Suppressor macrophage (primary cell): ENCODE measurements at places on chromosomes 1 and 21.

GRCh38 chr1:8745346-8745745, 72.1 kb downstream of the RERE start:
- no peak for DNase-seq

- DNase-seq: no peak
These were observed 14.9 kb downstream of the TARDBP start for GRCh38 chr1:11027316-11027715.

DNA sequence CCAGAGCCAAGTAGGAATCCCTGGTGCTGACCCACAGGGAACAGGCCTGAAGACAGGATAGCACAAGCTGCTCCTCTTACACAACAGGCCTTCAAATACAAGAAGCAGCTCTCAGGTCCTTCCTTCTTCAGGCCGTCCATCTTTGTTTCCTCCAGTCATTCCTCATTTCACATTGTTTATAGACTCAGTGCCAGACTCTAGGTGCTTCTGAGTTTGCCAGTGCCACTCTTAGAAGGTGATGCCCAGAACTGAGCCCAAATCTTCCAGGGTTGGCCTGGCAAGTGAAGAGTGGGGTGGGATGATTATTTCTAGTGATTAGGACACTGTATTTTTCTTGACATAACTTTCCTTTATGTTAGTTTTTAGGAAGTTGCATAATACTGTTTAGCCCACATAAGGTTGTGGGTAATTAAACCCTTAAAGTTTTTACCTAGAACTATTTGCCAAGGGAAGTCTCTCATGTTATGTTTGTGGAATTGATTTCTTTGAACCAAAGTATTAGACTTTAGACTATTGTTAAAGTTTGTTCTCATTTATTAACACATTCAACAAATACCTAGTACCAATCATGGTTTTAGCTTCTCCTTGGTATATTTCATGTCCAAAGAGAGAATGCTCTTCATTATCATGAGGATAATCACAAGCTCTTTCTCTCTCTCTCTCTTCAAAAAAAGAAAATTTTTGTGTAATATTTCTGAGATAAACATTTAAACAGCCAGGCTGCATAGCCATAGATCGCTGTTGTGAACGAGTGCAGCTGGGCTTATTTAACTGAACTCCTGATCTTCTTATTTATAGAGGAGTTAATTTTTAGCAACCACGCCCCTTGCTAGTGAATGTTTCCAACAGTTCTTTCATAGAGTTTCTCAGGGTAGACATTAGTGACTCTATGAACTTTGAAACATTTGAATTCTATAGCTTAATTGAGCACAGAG, 47.7 kb downstream of the PGM1 start:
- peak; percentile 51 for DNase-seq

DNA sequence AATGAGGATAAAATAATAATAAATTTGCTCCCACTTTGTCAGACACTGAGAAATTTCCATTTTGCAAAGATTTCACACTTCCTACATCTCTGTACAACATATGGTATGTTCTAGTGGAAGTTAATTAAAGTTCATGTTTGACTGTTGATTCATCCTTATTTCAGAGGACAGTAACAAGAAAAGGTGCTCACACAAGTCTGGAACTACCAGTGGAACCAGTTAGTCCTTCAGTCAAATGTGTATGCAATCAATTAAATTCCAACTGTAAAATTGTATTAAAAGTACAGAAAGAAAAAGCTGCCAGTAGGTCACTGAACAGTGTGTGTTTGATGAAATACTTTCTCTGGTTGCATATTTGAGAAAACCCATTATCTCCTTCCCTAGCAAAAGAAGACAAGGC, 496.0 kb upstream of the PKN2 start:
- no peak for DNase-seq

DNA sequence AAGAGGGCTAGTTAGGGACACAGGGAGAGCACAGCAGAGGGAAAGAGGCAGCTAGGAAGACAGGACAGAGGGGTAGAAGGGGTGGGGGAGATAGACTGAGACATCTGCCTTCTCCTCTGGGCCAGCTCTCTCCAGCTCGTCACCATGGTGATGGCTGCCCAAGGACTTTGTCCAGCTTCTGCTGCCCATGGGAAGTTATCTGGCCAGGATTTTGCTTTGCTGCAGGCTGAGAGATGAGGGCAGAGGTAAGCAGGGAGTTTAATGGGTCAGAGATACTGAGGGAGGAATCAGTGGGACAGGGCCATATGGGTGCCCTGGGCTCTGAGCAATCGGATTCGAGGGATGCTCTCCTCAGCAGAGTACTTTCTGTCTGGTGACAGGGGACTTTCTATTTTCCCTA, 34.5 kb upstream of the GPR37L1 start:
- DNase-seq: no peak

GRCh38 chr1:204461331-204462228, 33.0 kb downstream of the PIK3C2B start:
- DNase-seq: peak; percentile 45

- DNase-seq: no peak
These were observed 175.4 kb downstream of the HS2ST1 start for GRCh38 chr1:87089823-87090222.

GRCh38 chr1:86155051-86155806, 1.3 kb downstream of the COL24A1 start:
- DNase-seq: peak; percentile 48

DNA sequence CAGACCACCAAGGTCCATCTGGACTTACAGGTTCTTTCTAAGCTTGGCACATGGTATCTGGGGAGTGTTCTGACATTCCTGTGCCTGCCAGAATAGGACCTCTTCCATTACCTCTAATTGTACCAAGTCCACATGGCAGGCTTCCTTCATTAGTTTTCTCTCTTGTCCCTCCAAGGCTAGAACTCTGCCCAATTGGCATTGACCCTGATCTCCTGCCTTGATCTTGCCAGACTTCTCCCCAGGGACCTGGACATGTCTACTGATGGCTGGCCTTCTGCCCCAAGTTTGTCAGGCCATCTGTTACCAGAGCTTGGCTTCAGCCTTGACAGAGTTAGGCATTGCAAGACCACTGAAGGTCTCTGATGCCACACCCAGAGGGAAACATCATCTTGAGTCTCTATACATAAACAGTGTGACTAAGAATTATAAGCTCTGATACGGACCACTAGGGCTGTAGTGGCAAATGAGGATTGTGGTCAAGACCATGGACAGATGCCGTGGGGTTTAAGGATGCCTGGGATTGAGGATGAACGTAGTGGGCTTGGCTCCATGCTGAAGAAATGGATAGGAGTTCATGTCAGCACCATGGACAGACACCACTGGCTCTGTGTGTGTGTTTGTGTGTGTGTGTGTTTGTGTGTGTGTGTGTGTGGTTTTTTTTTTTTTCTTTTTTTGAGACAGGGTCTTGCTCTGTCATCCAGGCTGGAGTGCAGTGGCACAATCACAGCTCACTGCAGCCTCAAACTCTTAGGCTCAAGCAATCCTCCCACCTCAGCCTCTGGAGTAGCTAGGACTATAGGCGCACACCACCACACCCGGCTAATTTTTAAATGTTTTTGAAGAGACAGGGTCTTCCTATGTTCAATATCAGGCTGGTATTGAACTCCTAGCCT, 19.5 kb upstream of the PSMB2 start:
- DNase-seq: peak; percentile 10

DNA sequence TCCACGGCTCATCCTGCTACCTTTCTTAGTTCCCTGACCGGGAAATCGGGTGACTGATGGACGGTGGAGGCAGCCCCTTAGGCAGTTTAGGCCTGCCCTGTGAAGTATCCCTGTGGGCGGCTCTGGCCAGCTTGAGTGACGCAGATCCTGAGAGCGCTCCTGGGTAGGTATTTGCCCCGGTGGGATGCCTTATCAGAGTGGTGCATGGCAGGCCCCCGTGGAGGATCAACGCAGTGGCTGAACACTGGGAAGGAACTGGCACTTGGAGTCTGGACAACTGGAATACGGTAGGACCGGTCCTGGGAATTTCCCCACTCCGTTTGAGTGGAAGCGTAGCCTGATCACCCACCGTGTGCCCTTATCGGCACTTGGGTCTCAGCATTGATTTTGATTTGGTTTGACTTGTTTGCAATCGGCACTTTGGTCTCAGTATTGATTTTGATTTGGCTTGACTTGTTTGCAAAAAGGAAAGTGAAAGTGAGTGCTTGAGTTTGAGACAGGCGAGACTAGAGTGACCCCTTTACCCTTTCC, 15.2 kb downstream of the PLA2G2F start:
- no peak for DNase-seq

GRCh38 chr1:85019994-85020393, 23.1 kb upstream of the MCOLN2 start:
- no peak for DNase-seq

DNA sequence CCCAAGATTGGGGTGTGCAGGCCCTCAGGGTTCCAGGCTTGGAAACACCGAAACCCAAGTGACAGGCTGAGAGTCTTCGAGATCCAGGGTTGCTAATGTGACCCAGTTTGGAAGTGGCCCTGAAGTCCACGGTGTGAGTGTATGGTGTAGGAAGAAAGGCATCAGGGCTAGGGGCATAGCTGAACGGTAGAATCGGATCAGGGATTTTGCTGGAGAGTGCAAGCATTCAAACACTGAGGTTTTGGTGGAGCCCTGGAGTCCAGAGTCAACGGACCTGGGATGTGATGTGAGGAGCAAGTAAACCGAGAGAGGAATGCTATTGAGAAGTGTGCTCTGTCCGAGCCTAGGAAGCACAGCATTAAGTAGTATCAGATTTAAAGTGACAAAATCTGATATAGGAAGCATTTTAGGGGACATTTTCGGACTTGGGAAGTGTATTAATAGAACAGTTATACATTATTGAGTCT, 958 bp downstream of the NFYC start:
- DNase-seq: no peak

- no peak for DNase-seq
These were observed 20.1 kb downstream of the CFHR5 start for GRCh38 chr1:196997423-196997822.

DNA sequence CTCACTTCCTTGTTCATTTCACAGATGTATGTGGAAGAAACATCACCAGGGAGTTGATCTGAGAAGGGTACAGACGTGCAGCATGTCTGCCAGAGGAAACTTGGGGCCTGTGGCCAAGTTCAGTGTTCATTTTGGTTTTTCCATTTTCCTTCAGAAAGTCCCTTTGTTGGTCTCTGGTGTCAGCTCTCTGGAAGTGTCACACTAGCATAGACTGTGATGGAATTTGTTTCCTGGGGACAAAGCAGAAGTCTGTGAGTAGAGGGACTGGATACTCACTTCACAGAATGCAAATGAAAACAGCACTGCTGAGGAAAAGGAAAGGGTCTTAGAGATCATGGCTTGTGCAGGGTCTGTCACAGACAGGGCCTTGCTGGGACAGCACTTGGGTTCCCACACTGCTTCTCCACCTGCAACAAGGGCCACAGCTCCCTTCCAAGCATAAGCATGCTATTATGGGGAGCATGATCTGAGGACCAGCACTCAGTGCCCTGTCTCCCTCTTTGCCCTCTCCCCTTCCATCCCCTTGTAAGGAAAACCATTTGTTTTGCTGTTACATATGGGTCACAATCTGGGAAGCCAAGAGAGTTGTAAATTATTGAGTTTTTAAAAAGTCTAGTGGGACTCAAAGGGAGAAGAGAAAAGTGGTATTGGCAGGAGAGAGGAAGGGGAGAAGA, 31.4 kb upstream of the CD84 start:
- DNase-seq: no peak

DNA sequence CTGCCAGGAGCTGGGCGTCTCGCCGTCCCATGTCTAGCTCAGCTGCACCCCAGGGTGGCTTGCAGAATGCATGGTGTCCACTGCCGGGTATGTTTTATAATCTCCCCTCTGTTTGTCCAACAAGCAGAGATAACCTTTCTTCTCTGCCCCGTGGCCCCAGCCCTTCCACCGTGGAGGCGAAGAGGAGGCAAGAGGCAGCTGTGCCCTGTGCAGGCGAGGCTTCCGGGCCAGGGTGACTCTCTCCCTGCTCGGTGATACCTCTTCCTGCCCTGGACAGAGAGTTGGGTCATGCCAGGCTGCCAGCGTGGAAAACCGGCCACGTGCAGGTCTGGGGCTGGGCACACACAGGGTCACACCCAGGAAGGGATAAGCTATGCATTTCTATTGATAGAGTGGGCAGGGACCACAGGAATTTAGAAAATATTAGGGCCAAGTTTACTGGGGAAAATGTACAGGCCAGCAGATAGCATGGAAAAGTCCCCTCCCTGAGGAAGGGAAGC, at the start of gene TFF2:
TSS of gene TFF2 (minus strand) at position 68 of the 500 bp plus-strand sequence. CDS start at position 31, 37 bp downstream.
- no peak for DNase-seq

DNA sequence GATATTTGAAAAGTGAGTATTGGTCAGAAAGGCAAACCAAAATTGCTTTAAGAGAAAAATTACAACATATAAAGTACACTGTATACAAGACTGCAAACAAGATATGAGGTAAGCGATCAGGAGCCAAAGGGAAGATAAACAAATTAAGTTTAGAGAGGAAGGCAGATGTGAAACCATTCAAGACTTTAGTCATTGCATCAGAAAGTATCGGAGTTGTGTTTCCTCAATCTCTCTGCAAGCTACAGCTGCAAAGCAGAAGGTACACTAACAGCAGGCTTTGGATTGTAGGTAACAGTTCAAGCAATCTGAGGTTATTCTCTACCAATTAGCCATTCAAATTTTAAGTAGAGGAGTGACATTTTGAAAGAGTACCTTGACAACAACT, 21.3 kb upstream of the TLCD4 start:
- DNase-seq: peak; percentile 72

- peak; percentile 52 for DNase-seq
These were observed 506 bp downstream of the SSX2IP start for GRCh38 chr1:84689514-84690396.

GRCh38 chr1:156480411-156481192, 20.0 kb downstream of the MEF2D start:
- peak; percentile 85 for DNase-seq

DNA sequence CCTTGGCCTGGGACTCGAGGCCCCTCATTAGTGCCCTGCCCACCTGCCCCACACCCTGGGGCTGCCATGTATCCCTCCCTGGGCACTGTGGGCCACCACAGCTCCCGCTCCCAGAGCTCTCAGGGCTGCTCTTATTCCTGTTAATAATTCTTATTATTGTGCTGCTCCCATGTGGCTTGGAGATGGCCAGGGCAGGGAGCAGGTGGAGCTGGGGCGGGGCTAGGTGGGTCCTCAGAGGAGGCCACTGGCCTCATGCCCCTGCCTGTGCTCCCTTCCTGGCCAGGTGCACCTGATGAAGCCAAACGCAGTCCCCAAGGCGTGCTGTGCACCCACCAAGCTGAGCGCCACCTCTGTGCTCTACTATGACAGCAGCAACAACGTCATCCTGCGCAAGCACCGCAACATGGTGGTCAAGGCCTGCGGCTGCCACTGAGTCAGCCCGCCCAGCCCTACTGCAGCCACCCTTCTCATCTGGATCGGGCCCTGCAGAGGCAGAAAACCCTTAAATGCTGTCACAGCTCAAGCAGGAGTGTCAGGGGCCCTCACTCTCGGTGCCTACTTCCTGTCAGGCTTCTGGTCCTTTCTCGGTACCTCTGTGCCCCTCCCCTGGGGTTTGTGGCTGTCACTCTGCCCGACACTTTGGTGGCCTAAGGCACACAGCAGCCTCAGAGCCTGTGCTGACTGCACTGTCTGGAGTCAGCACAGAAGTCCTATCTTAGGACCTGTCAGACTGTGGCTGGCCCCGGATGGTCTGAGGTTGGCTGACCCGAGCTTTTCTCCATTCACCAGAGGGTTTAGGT, 34.1 kb downstream of the BMP8A start:
- DNase-seq: no peak
